A549 (cell line): ENCODE measurements at places on chromosomes 12 and 14. TPM values are rescaled to one million over a fixed set of nuclear protein-coding genes. Genes with fewer than 3 reads are reported as not detected.

DNA sequence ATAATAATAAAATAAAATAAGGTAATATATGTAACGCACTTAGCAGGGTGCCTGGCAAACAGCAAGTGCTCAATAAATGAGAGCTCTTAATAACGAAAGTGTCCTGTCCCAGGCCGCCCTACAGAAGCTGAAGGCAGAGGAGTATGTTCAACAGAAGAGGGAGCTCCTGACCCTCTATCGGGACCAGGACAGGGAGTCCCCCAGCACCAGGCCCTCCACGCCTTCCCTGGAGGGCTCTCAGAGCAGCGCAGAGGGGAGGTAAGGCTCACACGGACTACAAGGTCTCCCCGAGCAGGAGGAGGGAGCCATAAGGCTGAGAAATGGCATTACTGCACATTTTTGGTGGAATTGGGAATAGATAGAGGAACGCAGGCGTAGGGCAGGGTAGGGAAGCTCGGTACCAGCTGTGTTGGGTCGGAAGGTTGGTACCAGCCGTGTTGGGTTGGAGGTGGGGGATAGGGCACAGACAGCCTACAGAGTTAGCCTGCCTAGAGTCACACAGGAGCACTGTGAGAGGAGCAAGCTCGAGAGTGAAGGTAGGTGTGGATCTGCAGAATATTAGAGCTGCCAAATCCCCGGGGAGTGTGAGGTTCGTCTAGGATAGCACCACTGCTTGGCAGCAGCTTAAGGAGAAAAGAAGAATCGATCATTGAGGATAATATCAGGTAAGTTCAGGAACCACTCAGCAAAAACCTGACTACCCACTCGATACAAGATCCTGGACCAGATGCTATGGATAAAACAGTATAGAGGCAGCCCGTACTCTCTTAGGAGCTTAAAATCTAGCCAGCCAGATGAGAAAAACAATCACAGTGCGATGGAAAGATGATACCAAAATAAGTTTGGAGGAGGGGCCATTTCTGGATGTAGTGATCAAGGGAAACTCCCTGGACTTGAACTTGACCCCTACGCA is 15.3 kb downstream of the TNFRSF1A start:
- DNase-seq, result peak; percentile 85

GRCh38 chr12:108289350-108290161 is 49.6 kb downstream of the CMKLR1 start:
- DNase-seq, result no peak

DNA sequence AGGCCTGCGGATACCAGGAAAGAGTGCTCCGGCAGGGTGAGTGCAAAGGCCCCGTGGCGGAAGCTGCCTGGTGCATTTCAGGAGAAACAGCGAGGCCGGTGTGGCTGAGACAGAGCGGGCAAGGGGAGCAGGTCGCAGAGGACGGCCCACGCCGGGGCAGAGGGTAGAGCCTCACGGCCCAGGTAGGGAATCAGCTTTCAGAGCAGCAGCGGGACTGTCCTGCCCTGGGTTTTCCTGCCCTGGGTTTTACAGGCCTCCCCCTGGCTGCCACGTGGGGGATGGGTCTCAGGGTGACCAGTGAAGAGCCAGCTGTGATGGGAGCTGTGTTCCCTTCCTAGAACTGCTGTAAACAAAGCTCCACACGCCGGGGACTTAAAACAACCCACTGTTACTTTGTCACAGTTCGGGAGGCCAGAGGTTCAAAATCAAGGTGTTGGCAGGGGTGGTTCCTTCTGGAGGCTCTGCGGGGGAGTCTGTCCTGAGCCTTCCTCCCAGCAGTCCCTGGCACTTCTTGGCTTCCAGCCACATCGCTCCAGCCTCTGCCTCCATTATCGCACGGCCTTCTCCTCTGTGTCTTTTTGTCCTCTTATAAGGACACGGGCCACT is 10.4 kb downstream of the NCOR2 start:
- no peak for DNase-seq

DNA sequence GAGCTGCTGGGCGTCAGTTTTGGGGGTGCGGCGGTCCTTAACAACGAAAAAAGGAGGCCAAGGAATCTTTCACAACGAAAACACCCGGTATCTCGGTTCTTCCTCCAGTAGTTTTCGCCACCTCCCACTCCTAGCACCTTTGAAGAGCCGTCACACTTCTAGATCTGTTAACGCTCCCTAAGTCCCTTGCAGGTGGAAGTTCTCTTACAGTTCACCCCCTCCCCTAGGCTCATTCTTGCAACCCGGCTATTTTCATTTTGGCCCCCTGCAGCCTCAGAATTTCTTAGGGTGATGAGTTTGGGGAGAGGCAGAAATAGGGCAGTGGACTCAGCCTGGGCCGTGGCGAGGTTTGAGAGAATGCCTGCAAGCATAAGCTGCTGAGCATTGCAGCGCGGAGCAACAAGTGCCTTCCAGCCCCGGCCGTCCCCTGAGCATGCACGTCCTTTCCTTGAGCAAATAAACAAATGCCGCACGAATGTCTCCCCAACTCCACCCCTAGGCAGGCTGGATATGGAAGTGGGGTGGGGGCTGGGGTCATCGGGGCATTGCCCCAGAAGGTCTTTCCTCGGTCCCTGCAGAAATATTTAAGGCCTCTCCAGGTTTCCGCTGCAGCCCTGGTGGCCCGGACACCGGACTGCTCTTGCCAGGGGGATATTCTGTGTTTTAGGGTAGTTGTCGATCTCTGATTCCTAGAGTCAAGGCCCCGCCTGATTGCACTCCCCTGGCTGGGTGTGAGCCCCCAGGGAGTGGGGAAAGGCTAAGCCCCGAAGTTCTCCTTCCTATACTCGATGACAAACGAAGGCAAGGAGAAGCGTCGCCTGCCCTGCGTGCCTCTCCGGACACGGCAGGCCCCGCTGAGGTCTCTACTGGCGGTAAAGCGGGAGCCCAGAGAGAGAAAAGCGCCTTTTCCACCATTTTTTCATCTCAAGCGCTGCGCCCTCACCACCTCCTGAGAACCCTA is 1.6 kb downstream of the RFX4 start:
- peak; percentile 48 for DNase-seq

DNA sequence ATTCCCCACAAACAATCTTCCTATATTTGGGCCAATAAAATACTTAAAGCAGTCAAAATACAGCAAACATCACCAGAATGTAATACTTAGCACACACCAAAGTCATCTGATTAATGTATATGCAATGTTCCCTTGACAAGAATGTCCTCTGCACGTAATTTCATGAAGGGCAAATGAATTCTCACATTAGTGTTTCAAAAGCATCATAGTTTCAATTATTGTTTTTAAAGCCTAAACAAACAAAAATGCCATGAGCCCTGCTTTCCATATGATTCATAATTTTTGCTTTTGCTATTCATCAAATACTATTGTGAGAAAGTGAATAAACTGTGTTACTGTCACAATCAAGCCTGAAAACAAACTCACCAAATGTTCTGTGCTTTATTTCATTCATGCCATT is 156.0 kb downstream of the EPS8 start:
- no peak for DNase-seq

GRCh38 chr14:74425525-74426201 is 347 bp downstream of the SYNDIG1L start:
- peak; percentile 55 for DNase-seq

DNA sequence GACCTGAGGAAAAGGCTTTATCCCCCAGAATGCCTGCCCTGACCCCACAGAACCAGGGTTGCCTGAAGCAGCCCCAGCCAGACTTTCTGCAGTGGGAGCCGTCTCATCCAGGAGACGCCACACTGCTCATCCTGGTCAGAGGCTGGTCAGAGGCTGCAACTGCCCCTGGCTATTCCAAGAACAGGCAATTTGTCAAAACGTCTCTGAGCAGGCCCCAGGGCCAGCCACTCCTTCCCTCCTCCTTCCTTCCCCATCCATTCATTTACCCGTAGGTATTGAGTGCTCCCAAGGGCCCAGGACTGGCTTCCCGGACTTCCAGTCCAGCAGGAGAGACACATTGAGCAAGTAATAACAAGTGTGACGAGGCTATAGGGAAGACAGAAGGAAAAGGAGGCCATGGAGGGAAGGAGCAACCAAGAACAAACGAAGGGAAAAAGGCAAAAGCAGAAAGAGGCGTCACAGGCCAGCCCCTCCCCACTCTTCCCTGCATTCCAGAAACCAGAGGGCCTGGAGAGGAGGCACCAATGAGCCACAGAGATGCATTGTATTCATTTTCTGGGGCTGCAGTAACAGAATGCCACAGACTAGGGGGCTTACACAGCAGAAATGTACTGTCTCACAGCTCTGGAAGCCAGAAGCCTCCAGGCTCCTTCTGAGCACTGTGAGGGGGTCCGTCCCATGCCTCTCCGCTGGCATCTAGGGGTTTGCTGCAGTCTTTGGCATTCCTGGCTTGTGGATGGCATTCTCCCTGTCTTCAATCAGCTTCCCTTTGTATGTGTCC is 21.0 kb upstream of the CD9 start:
- no peak for DNase-seq

GRCh38 chr14:103593577-103593976 is 30.8 kb downstream of the COA8 start:
- no peak for DNase-seq

BEGAIN gene
- 1.9 to 3.7 TPM (median 2.3 TPM) in 3 replicates for polyA plus RNA-seq
